Endothelial cell of umbilical vein (primary cell): ENCODE measurements at places on chromosomes 13 and 19. TPM values are rescaled to one million over a fixed set of nuclear protein-coding genes. Genes with fewer than 3 reads are reported as not detected.

CXCL17 gene
- not detected in 2 replicates for total RNA-seq

PINLYP gene
- 2.6 and 5.5 TPM in 2 replicates for total RNA-seq

MYO16 gene
- 0.04 and 0.07 TPM in 2 replicates for total RNA-seq

ATP4B gene
- total RNA-seq, result not detected in 2 replicates

DHX34 gene
- 15.8 and 20.7 TPM in 2 replicates for total RNA-seq

AMER2 gene
- not detected in 2 replicates for total RNA-seq

RELB gene
- total RNA-seq, result 10.5 and 13.2 TPM in 2 replicates

CILP2 gene
- not detected in 2 replicates for total RNA-seq

ZNF546 gene
- total RNA-seq, result 4.3 and 4.4 TPM in 2 replicates

NLRP4 gene
- total RNA-seq, result not detected in 2 replicates

ATP4A gene
- total RNA-seq, result not detected in 2 replicates

CFAP97D2 gene
- total RNA-seq, result not detected in 2 replicates

ZNF763 gene
- total RNA-seq, result 0.48 and 0.77 TPM in 2 replicates

PRDX2 gene
- 247 and 255 TPM in 2 replicates for total RNA-seq

GJB6 gene
- total RNA-seq, result not detected in 2 replicates

XPO4 gene
- total RNA-seq, result 21.3 and 22.5 TPM in 2 replicates

LILRB5 gene
- not detected in 2 replicates for total RNA-seq

CPB2 gene
- total RNA-seq, result not detected in 2 replicates
